ENCODE measurements at places on chromosomes 4 and X.

DNA sequence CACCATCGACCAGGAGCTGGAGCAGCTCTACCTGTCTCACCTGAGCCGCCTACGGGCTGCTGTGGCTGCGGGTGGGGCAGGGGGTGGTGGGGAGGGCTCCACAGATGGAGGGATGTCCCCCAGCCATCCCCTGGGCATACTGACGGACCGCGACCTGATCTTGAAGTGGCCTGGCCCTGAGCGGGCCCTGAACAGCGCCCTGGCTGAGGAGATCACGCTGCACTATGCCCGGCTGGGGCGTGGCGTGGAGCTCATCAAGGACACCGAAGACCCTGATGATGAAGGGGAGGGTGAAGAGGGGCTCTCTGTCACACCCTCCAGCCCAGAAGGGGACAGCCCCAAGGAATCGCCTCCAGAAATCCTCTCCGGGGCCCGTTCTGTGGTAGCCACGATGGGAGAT, 16.5 kb downstream of the PPP1R3F start:
- DNase-seq, result no peak

DNA sequence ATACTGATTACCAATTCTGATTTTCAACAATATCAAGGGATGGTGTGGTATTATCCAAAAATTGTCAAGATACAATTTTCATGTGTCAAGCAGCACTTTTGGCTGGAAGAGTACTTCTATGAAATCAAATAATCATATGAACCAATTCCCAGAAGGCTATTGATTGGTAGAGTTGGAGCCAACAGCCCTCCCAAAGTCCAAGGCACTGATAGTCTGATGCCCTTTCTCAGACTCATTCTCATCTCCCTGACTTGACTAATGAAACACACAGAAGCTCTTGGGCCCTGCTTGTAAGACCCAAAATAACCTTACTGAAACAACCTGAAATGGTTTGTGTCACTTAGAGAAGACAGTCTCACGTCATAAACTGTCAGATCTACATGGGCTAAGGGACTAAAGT, 48.9 kb downstream of the ATP11C start:
- no peak for DNase-seq

- no peak for DNase-seq
Measured at GRCh38 chr4:99845708-99846469, 29.3 kb downstream of the DAPP1 start.

DNA sequence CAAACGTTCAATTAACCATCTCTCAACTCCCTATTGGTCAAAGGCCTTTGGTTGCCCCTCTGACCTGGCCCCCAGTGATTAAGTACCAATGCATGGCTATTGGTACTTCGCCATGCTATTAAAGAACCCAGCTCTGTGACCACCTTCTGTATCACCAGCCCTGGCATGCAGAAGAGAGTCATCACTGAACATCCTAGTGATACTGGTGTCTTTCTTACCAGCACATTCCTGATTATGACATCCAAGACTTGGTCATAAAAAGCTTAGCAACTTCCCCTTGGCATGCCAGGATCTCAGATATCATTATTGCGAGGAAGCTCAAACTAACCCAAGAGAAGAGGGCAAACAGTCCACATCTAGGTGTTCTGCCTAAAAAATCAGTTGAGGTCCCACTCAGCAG, 122.3 kb upstream of the OTUD4 start:
- DNase-seq, result no peak

- no peak for DNase-seq
Measured at GRCh38 chrX:41082783-41083182, 2.5 kb upstream of the USP9X start.

Data from foreskin fibroblast (primary cell).